GM12878 (cell line): ENCODE measurements at places on chromosomes 5 and 9. TPM values are rescaled to one million over a fixed set of nuclear protein-coding genes. Genes with fewer than 3 reads are reported as not detected.

ADCY2 gene
- total RNA-seq: 0.26 and 0.27 TPM in 2 replicates

GABBR2 gene
- total RNA-seq: 1.4 TPM in 1 of 2 replicates, not detected in the other

DNA sequence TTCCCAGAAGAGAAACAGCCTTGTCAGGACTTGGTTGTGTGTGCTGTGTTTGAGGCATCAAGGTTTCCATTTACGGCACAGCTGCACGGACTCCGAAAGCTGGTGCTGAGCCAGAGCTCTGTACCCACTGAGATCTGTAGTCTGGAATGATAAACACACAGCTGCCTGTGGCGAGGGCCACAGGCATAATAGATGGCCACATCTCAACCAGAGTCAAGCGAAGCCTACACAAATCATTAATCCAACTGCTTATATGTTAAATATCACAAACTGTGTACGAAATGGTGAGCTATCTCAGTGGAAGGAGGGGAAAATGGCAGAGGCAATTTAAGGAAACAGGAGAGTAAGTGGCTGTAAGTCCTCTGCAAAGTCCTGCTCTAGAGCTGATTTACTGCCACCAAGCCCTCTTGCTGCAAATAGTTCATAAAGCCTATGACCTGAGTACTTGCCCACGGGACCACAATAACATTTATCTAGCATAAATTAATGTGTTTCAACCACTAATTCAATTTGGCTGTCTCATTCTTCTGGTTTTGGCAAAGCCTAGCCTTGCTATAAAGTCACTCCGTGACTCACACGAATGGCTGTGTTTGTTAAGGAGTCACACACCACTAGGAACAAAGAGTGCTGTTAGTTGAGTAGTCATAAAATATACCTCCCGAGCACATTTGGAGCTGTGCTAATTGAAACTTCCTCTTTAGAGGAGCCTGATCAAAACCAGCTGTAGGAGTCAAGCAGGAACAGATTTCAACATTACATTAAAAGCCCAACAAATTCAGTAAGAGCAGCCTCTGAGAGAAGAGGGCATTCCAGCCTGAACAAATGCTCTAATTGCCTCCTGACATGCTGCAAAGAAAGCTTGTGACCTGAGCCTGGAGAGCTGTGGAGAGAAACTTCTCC, 738.6 kb upstream of the ZNF608 start:
- no peak overlapping the region for H3K27ac ChIP-seq
- H3K27me3 ChIP-seq: no peaks in the 10 kb centered on the region
- H3K4me3 ChIP-seq: no peak overlapping the region
- H3K4me1 ChIP-seq: no peaks in the 10 kb centered on the region
- no peaks in the 10 kb centered on the region for H3K36me3 ChIP-seq

GRCh38 chr9:108053555-108054061, 564.0 kb upstream of the KLF4 start:
- no peak overlapping the region for H3K4me3 ChIP-seq
- no peaks in the 10 kb centered on the region for H3K4me1 ChIP-seq
- no peaks in the 10 kb centered on the region; the same call in 1 of the 2 replicates for H3K27me3 ChIP-seq
- no peak overlapping the region for H3K27ac ChIP-seq
- DNase-seq: no peak

GRCh38 chr5:96404191-96404867, 28.7 kb downstream of the PCSK1 start:
- DNase-seq: no peak
- no peaks in the 10 kb centered on the region for H3K4me1 ChIP-seq
- no peak overlapping the region for H3K27ac ChIP-seq
- H3K4me3 ChIP-seq: no peak overlapping the region

DNA sequence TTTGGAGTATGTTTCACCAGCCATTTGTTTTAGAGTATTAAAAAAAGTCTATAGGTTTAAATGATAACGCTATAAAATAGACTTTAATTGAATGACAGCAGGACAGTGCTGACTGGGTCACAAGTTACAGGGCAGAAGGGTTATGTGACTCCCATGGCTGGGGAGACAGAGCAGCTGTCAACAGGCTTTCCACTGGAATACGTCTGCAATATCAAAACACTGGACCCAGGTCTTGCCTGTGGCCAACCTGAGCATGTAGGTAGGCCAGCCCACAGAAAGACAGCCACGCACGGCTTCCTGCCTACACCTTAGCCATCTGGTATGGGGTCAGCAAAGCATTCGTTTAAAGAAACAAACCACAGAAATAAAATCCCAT, 80.7 kb downstream of the OTULIN start:
- H3K4me3 ChIP-seq: no peak overlapping the region
- no peaks in the 10 kb centered on the region for H3K27me3 ChIP-seq
- no peaks in the 10 kb centered on the region; the same call in 1 of the 2 replicates for H3K36me3 ChIP-seq
- no peak for DNase-seq
- peaks cover 13% of the 10 kb centered on the region for H3K4me1 ChIP-seq
